Chondrocyte (in vitro differentiated cells): ENCODE measurements at places on chromosomes 2 and 18. TPM values are rescaled to one million over a fixed set of nuclear protein-coding genes. Genes with fewer than 3 reads are reported as not detected.

PRSS56 gene
- not detected in 3 replicates for total RNA-seq

MALL gene
- total RNA-seq = 0.60 to 0.85 TPM (median 0.82 TPM) in 3 replicates

SMYD1 gene
- not detected in 3 replicates for total RNA-seq

SIX3 gene
- not detected in 3 replicates for total RNA-seq

GRCh38 chr2:178223806-178224205 is 29.5 kb downstream of the OSBPL6 start:
- peaks cover 4% of the 10 kb centered on the region for H3K36me3 ChIP-seq
- no peak overlapping the region for H3K4me3 ChIP-seq
- peaks cover 24% of the 10 kb centered on the region for H3K4me1 ChIP-seq
- H3K27ac ChIP-seq = no peak overlapping the region

GRCh38 chr18:39870591-39870990 is 2084.4 kb upstream of the PIK3C3 start:
- H3K27me3 ChIP-seq = peaks cover 2% of the 10 kb centered on the region
- no peaks in the 10 kb centered on the region for H3K36me3 ChIP-seq
- no peak for DNase-seq
- no peak overlapping the region for H3K27ac ChIP-seq

DNA sequence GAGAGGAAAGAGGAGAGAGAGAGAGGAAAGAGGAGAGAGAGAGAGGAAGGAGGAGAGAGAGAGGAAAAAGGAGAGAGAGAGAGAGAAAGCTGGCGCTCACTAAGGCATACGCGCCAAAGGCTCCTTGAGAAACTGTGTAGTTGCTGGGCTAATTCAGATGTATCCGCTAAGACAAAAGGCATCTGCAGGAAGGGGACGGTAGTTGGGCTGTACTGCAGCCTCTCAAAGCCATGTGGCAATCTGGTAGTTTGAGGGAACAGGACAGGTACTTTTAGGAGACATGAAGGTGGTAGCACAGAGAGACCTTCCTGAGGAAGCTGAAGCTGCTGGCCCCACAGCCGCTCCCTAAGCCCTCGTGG is 31.6 kb downstream of the THNSL2 start:
- H3K4me1 ChIP-seq = peaks cover 10% of the 10 kb centered on the region
- no peak for DNase-seq
- no peak overlapping the region for H3K4me3 ChIP-seq
- peaks cover 59% of the 10 kb centered on the region for H3K27me3 ChIP-seq
- H3K36me3 ChIP-seq = no peaks in the 10 kb centered on the region

DNA sequence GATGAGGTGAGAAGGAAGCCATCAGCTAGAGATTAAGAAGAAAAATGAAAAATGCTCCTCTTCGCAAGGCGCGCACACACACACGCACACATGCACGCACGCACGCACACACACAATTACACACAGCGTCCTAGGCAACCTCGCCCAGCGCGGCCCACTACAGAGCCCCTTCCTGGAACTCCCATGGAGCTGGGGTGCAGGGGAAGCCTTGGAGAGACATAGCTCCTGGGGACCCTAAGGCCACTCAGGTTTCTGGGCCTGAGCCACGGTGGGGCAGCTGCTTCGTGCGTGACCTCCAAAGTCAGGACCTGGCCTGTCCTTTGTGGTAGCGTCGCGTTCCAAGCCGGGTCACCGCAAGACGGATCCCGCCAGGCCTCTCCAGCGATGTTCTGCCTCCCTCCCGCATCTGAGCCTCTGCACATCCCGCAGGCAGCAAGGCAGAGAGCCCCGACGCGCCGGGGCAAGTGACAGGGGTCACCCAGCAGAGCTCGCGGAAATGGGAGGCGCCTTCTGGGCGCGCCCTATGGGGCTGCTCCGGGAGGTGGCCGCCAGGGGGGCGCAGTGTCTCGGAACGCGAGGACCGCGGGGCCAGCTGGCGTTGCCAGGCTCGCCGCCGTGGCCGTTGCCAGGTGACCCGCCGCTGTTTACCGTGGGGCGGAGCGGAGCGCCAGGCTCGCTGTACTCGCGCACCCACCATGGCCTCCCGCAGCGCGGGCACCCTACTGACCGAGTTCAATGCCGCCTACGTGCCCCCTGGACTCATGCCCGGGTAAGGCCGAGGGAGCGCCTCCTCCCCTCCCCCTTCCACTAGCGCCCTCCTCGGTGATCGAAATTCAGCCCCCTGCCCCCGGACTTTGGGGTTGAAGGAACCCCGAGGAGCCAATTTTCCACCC is 79.0 kb downstream of the CIB4 start:
- no peak overlapping the region for H3K4me3 ChIP-seq
- peaks cover 63% of the 10 kb centered on the region for H3K27me3 ChIP-seq
- peaks cover 9% of the 10 kb centered on the region for H3K4me1 ChIP-seq
- no peak overlapping the region for H3K27ac ChIP-seq
- H3K36me3 ChIP-seq = peaks cover 2% of the 10 kb centered on the region

DNA sequence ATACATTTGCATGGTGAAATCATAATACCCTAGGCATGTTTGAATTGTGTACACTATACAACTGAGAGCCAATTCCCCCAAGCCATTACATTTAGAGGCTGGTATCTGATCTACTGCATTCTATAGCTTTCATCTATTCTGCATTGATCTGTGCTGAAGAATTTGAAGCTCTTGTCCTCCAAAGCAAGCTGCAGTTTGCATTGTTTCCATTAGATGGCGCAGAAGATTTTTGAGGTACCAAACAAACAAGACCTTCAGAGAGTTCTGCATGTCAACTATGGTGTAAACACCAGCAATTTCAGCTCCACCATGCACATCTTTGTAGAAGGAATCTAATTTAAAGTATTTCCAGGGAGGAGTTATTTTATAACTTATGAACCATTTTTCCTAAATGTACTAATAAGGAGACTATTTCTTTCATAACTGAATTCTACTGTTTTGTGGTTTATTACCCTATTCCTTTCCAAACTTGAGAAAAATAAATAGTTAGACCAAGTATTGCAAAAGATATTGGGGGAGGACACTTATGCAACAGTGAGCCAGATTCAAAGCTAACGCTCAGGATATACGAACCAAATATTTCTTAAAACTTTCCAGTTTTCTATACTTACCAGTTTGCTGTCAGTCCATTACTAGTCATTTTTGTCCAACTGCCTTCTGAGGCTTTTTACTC is 761.8 kb upstream of the ACVR2A start:
- no peaks in the 10 kb centered on the region for H3K36me3 ChIP-seq
- no peaks in the 10 kb centered on the region for H3K4me1 ChIP-seq

- DNase-seq = no peak
- H3K27ac ChIP-seq = no peak overlapping the region
- H3K4me3 ChIP-seq = no peak overlapping the region
- H3K27me3 ChIP-seq = no peaks in the 10 kb centered on the region
- H3K36me3 ChIP-seq = peaks cover 6% of the 10 kb centered on the region
- peaks cover 44% of the 10 kb centered on the region for H3K4me1 ChIP-seq
These were observed 149.3 kb upstream of the PGAP1 start for GRCh38 chr2:197075754-197076337.

DNA sequence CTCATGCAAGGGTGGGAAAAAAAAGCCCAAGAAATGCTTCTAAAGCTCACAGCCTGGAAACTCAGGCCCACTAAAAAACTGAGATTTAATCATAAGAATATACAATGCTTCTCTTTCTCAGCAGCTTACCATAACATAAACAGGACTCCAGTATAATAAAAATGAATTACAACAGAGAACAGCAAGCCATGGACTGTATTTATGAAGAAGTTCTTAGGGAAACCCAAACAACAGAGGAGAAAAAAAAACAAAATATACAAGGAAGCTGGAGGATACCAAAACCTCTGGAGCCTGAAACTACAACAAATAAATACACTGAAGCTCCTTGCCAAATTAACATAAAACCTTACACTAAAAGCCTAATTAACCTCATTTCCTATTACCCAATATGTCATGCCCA is 187.8 kb downstream of the RDH14 start:
- peaks cover 11% of the 10 kb centered on the region for H3K27me3 ChIP-seq
- no peaks in the 10 kb centered on the region for H3K36me3 ChIP-seq
- H3K4me1 ChIP-seq = no peaks in the 10 kb centered on the region
- H3K27ac ChIP-seq = no peak overlapping the region
